ENCODE measurements at places on chromosomes 3 and 15. TPM values are rescaled to one million over a fixed set of nuclear protein-coding genes. Genes with fewer than 3 reads are reported as not detected.
A peak's percentile ranks its signal among the peaks of the same experiment; 100 is the strongest.

- DNase-seq, result peak; percentile 60
Measured at GRCh38 chr3:51945031-51945840, 3.1 kb downstream of the PARP3 start.

- no peak for DNase-seq
Measured at GRCh38 chr3:116291141-116291540, 154.1 kb downstream of the LSAMP start.

NR1I2 gene
- total RNA-seq, result not detected

DNA sequence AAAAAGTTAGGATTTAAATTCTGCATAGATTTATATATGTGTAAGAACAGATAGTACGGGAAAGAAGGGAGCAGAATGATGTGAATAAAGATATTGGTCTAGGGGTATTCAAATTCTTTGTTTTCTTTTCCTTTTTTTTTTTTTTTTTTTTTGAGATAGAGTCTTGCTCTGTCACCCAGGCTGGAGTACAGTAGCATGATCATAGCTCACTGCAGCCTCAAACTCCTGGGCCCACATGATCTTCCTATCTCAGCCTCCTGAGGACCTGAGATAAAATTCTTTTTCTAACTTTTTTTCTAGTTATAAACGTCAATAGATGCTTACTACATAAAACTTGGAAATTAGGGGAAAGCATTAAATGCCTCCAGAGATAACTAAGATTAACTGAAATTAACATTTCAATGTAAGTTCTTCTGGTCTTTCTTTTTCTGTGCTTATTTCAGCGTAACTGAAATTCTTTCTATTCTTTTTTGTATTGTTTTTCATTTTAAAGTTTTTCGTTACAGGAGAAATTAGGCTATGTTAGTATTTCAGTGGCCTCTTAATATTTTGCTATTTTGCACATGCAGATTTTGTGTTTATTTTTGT lies 29.2 kb downstream of the UBE2Q2 start:
- no peak for DNase-seq
